NCI-H69 (cell line): ENCODE measurements at places on chromosomes 12 and 14.

DNA sequence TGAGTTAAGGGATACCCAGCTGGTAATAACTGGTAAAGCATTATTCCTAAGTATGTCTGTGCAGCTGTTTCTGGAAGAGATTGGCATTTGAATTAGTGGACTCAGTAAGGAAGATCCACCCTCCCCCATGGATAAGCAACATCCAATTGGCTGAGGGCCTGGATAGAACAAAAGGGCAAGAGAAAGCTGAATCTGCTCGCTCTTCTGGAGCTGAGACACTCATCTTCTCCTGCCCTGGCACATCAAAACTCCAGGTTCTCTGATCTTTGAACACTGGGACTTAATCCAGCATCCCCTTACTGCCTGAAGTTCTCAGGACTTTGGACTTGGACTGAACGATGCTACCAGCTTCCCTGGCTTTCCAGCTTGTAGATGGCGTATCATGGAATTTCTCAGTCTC lies 63.1 kb upstream of the CNOT2 start:
- DNase-seq: peak; percentile 5

- DNase-seq: peak; percentile 64
Measured at GRCh38 chr14:97267509-97267908, 470.3 kb downstream of the VRK1 start.

- no peak for DNase-seq
Measured at GRCh38 chr12:131639270-131639940, 71.5 kb upstream of the SFSWAP start.

- no peak for DNase-seq
Measured at GRCh38 chr12:45355730-45356129, 139.8 kb downstream of the ANO6 start.

- DNase-seq: peak; percentile 76
Measured at GRCh38 chr12:51921017-51921725, 13.9 kb downstream of the ACVRL1 start.

- peak; percentile 14 for DNase-seq
Measured at GRCh38 chr14:62029569-62029924, 267.3 kb downstream of the SNAPC1 start.

GRCh38 chr14:95614349-95614748 lies 71.9 kb upstream of the TCL1B start:
- DNase-seq: peak; percentile 50
